ENCODE measurements at places on chromosomes 16 and 17.

- no peak for DNase-seq
These were observed 126.4 kb upstream of the ANKFN1 start for GRCh38 chr17:56026915-56027314.

DNA sequence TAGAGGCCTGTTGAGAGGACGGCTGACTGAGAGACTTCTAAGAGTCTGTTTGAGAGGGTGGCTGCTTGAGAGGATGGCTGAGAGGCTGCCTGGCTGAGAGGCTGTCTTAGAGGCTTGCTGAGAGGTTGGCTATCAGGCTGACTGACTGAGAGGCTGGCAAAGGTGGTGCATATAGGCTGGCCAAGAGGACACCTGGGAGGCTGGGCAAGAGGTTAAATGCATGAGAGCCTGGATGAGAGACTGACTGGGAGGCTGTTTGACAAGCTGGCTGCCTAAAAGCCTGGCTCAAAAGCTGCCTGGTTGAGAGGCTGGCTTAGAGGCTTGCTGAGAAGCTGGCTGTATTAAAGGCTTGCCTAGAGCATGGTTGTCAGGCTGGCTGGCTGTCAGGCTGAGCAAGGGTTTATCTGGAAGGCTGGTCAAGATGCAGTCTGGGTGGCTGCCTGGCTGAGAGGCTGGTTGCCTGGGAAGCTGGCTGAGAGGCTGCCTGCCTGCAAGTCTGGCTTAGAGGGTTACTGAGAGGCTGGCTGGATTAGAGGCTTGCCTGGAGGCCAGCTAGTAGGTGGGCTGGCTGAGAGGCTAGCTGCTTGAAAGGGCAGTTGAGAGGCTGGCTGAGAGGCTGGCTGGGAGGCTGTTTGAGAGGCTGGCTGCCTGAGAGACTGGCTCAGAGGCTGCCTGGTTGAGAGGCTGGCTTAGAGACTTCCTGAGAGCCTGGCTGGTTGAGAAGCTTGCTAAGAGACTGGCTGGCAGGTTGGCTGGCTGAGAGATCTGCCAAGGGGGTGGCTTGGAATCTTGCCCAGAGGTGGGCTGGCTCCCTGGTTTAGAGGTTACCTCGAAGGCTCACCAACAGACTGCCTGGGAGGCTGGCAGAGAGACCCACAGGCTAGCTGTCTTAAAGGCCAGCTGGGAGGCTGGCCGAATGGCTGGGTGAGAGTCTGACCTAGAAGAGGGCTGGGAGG, 38.3 kb upstream of the ACSM2B start:
- DNase-seq, result no peak

DNA sequence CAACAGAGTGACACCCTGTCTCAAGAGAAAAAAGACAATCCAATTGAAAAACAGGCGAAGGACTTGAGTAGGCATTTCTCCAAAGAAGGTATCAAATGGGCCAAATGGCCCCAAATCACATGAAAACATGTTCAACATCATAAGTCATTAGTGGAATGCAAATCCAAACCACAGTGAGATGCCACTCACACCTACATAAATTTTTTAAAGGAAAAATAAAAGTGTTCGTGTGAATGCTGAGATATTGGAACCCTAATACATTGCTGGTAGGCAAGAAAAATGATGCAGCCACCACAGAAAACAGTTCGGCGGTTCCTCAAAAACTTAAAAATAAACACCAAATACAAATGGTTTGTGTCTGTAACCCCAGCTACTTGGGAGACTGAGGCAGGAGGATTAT, 45.2 kb downstream of the PIGL start:
- no peak for DNase-seq

GRCh38 chr16:3074860-3075522, 9.6 kb downstream of the IL32 start:
- no peak for DNase-seq

- DNase-seq, result no peak
These were observed 56.9 kb downstream of the NOS2 start for GRCh38 chr17:27743281-27743885.

- DNase-seq, result no peak
These were observed 216.1 kb downstream of the ENGASE start for GRCh38 chr17:79290726-79291125.

GRCh38 chr16:85395207-85395912, 217.8 kb upstream of the GSE1 start:
- DNase-seq, result peak; percentile 98

DNA sequence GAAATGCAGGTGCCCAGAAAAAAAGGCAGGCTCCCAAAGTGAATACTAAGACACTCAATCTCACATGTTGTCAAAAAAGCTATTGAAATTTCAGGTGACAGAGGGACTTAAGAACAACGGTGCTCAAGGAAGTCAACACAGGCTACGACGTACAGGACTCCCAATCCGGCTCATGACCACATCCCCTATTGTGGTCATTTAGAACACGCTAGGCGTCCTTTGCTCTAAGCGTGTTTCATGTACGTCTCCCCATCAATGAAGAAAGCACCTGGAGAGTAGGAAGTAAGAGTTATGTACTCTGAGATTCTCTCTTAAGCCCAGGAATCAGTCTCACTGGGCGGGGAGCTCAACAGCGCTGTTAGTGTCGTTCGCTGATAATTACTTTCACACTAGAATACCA, 94.1 kb downstream of the MRM3 start:
- no peak for DNase-seq

- DNase-seq, result no peak
These were observed 71.9 kb upstream of the NOG start for GRCh38 chr17:56521414-56522141.

- peak; percentile 27 for DNase-seq
These were observed 1.6 kb upstream of the MRPL58 start for GRCh38 chr17:75010683-75011400.

- no peak for DNase-seq
These were observed 8.0 kb downstream of the SPPL2C start for GRCh38 chr17:45852535-45853297.

GRCh38 chr16:85648805-85649204, 35.7 kb downstream of the GSE1 start:
- no peak for DNase-seq

GRCh38 chr17:73932216-73932749, 271.2 kb upstream of the RPL38 start:
- no peak for DNase-seq

DNA sequence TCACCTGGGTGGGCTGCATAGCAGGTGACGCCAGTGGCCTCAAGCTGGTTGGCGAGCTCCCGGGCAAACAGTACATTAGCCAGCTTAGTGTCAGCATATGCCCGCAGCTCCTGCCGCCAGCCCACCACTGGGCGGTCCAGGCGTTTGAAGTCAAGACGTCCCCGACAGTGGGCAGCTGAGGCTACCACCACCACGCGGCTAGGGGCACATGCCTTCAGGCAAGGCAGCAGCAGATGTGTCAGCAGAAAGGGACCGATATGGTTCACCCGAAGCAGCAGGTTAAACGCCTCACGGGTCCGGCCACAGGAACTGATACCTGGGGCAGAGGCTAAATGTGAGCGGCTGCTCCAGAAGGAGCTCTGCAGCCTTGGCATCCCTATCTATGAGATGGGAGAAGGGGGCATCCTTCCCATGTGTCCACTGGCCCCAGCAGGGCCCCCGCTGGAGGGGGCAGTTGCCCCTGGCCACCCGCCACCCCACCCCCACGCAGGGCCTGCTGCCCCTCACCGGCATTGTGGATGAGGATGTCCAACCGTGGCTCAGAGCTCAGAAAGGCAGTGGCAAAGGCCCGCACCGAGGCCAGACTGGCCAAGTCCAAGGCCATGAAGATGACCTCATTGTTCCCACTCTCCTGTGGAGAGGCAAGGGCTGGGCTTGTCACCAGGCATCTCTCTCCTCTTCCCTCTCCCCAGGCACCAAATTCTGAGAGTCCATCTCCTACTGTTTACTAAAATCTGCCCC, 1.7 kb downstream of the DHRS13 start:
- no peak for DNase-seq

- DNase-seq, result no peak
These were observed 33.9 kb downstream of the MYO15A start for GRCh38 chr17:18142417-18142816.

- no peak for DNase-seq
These were observed 19.6 kb upstream of the P2RX1 start for GRCh38 chr17:3935825-3936355.

DNA sequence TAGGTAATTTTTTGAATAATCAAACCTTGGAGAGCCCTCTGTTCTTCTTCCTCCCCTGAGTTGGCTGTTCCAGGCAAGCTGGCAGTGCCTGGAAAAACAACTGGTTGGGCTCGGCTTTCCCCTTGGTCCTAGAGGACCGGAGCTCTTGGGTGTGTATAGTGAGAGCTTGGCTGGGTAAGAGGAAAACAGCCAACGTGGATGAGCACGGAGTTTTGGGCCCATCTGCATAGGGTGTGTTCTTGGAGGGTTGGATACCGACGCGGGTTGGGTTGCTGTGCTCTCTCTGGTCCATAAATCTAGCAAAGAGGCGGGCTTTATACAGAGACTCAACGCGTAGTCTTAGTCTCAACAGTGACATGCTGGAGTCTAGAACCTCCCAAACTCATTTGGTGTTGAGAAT, 23.2 kb downstream of the ITGB3 start:
- DNase-seq, result peak; percentile 77

- no peak for DNase-seq
These were observed 66.2 kb downstream of the IQCK start for GRCh38 chr16:19784183-19784736.

DNA sequence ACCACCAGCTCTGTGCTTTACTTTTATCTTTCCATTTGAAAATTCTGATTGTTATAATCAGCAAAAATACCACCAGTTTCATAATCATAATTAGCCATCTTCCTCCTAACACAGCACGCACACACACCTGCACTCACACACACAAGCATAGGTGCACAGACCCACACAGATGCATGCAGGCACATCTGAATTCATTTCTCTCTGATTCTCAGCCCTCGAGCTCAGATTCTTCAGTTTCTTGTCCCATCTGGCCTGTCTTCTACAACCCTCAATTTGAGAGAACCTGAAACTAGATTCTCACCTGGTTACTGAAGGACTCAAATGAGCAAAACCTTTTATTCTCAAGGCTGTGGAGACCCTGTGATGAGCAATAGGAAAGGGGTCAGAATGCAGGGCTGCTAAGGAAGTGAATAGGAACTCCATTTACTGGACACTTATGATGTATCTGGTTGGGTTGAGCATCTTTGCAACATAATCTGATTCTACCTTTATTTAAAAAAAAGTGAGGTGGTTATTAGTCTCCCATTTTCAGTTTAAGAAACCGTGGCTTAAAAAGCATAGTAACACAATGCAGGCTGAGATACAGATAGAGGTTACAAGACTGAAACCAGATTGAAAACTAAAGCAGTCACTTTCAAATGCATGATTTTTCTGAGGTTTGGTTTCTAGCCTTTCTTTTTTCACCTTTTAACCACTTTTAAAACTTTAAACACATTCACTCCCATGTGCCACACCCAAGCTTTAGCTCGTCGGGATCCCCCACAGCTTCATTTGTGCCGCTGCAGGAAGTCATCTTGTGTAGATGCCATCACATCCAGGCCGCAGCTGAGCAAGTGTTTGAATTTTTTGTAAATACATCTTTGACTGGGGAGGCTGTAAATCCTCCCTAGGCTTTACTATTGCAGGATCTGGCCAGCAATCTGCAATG, 9.4 kb downstream of the KRT33A start:
- DNase-seq, result no peak

GRCh38 chr16:75385507-75386152, 47.7 kb downstream of the CFDP1 start:
- DNase-seq, result no peak

DNA sequence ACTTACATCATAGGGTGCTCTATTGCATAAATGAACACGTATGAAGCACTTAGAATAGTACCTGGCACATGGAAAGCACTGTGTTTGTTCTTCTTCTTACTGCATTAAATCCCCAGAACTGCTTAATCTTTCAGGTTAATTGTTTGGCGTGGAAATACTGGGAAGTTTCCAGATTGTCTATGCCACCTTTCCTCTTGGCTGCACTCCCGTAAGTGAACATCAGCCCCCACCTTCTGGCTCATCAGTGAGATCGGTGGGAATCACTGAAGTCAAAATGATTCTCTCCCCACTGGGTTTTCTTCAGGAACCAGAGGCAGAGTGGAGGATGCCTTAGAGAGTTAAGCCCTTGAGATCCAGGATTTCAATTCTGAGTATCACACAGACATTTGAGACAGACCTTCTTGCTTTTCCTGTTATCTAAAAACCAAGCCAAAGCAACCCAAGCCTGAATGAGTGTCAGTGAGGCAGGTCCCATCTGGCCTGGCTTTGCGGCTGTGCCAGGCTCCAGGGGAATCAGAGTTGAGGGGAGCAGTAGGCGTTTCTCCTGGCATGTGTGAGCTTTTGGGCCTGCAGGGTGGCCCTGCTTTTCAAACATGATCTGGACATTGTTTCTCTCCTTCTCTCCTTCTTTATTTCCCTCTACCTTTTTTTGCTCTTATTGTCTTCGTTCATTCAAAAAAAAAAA, 59.1 kb downstream of the OTOA start:
- DNase-seq, result no peak

DNA sequence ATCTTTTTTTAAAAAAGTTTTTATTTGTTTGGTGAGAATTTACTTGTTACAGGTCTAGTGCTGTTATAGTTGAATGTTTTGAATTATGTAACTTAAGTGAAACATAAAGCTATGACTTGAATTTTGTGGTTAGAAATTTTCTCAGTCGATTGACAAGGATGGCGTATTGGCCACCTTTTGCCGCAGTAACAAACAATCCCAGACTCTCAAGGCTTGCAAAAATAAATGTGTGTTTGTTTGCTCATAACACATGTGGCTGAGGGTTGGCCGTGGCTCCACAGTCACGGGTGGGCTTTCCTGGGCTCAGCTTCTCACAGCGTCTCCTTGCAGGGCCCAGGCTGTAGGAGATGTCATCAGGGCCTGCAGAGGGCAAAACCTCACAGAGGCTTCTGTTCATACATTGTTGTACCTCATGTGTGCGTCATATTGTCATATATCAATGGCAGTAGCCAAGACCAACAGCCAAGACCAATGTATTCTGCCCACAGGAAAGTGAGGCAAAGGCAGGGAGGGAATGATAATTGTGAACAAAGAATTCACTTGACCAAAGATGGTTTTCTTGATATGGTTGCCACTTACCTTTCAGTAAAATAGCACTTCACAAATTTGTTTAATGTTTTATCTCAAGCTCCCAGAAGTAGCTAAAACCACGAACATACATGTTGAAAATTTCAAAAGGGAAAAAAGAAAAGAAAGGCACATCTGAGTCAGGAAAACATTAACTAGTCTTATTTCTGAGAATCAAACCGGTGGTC, 93.5 kb downstream of the WWOX start:
- no peak for DNase-seq

DNA sequence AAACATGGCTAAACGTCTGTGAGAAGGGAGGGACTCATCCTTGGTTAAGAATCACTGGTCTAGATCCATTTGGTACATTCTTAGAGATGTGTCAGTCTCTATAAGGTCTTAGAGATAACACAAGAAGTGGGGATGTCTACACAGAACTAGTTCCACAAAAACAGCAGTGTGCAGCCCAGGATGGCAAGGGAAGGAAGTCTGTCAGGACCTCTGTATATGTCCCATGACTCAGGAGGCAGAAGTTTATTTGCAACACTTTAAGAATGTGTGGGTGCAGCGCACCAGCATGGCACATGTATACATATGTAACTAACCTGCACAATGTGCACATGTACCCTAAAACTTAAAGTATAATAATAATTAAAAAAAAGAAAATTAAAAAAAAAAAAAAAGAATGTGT, 548.5 kb upstream of the SOX9 start:
- DNase-seq, result no peak

GRCh38 chr17:64161380-64162176, 31.6 kb upstream of the ERN1 start:
- no peak for DNase-seq

GRCh38 chr17:2304931-2305330, 1.2 kb downstream of the SRR start:
- no peak for DNase-seq
